ENCODE measurements at places on chromosomes 7 and 10.
A peak's percentile ranks its signal among the peaks of the same experiment; 100 is the strongest.

GRCh38 chr10:7409732-7410168, 1.1 kb downstream of the SFMBT2 start:
- DNase-seq, result peak; percentile 57

GRCh38 chr10:100725869-100726426, 19.4 kb upstream of the PAX2 start:
- DNase-seq, result no peak

DNA sequence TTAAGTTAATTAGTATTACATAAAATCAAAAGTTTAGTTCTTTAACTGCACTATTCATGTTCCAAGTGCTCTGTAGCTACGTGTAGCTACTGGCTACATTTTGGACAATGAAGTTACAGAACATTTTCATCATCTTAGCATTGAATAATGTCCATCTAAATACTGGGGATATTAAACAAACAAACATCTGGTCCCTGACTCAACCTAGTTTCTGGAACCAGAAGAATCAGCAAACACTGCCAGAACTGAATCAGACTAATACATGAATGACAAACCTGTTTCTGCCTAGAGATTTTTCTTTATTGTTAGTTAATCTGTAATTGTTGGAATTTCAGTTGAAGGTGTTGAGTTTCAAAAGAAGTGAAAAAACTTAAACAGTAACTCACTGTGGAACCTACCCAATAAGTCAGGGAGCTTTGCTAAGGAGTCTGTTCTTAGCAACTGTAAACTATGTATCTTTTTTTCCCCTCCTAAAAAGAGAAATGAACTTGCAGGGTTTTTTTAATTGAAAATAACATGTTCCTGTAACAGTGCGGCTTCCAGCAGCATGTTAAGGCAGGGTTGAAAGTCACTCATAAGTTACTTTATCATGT, 58.3 kb downstream of the CDK13 start:
- DNase-seq, result no peak

- no peak for DNase-seq
These were observed 26.9 kb downstream of the BAG3 start for GRCh38 chr10:119677904-119678755.

- no peak for DNase-seq
These were observed 105.9 kb downstream of the ANKRD7 start for GRCh38 chr7:118330388-118330787.

DNA sequence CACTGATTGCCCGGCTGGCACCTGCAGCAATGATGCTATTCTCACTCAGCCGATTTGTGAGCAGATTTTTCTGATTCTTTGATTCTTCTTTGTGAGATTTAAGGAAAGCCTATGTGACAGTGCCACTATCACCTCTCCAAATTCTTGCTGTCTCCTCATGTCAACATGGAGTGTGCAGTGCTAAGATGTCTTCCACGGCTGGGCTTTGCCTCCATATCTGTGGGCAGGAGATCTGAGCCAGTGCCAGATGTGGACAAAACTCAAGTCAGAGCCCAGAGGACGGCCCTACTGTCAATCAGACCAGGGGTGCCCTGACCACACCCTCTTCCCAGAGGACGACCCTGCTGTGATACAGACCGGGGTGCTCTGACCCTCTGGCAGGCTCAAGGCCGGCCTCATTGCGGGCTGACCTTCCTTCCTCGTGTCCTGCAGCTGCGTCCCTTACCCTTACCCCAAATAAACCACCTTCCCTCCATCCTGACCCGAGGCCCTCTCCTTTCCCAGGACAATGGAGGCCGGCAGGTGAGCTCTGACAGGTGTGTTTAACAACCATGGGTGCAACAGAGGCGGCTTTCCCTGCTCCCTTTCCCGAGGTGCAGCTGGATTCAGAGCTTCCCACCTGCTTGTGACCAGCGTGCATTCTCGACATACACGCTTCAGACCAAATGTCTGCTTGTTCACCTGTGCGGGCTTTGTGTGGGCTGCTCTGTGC, 221.4 kb downstream of the ADARB2 start:
- DNase-seq, result no peak

GRCh38 chr7:95209276-95209675, 115.1 kb downstream of the PON1 start:
- no peak for DNase-seq

DNA sequence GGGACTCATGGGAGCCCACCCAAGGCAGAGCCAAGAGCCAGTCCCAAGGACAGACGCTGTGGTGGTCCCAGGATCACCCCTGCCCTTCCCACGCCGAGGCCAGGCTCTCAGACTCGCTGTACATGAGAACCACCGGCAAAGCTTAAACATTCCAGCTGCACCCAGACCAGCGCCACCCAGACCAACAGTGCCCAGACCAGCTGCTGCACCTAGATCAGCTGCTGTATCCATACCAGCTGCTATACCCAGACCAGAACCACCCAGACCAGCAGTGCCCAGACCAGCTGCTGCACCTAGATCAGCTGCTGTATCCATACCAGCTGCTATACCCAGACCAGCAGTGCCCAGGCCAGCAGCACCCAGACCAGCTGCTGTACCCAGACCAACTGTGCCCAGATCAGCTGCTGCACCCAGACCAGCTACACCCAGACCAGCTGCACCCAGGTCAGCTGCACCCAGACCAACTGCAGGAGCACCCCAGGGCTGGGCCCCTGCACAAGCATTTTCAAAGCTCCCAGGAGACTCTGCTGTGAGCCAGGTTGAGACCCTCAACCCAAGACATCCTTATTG, 47.9 kb upstream of the CNPY1 start:
- DNase-seq, result no peak

- no peak for DNase-seq
These were observed 91.6 kb downstream of the HECW1 start for GRCh38 chr7:43204081-43204480.

DNA sequence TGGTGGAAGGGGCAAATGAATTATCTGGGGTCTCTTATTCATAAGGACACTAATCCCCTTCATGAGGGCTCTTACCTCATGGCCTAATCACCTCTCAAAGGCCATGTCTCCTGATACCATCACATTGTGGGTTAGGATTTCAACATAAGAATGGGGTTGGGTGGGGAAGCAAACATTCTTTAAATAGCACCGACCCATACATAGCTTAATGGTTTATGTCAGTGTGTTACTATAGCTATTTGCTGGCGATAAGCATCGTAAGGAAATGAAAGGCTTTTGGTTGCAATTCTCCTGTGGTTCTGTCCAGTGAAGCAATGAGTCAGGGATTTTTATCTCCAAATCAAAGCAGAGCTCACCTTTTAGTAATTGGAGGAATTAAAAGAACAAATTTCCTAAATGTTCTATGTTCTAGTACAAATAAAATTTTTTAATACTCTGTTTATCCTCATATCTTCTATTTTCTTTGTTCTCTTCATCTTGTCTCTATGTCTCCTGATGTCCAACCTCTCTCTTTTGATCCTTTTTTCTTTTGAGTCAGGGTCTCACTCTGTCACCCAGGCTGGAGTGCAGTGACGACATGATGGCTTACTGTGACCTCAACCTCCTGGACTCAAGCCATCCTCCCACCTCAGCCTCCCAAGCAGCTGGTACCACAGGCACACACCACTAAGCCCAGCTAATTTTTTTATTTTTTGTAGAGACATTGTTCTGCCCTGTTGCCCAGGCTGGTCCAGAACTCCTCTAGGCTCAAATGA, 57.0 kb upstream of the GLCCI1 start:
- no peak for DNase-seq

GRCh38 chr10:78365694-78366093, 332.0 kb downstream of the RPS24 start:
- DNase-seq, result no peak

DNA sequence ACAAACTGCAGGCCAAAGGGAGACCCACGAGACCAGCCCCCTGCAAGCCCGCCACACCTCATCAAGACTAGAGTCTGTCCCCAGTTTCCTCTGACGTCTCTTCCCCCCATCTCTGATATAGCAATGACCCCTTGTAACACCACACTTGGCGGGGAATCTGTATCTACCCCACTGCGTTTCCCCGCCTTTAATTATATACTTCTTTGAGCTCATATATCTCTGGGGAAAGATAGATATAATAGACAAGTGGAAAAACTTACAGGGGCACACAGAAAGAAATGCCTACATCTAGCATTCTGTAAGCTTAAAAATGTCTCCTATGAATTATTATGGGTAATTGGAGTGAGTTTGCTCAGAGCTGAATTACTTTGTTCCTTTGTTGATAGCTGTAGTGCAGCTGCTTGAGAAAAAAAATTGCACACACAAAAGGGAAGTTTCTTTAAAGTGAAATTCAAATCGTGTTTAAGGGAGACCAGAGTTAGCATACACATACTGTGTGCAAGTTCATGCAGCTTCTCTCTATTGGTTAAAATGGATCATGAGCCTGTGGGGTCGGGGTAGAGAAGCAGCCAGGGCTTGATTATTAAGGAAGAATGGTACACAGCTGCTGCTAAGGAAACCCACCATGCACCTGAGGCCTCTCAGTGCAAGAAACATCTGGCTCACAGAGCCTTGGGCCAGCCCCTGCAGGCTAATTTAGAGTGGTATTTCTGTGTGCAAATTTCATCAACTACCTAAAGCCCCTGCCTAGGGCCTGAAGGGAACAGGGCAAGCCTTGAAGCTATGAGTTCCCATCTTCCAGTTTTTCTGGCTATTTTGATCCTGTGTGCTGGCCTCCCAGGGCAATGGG, 32.5 kb downstream of the CDCA7L start:
- no peak for DNase-seq

DNA sequence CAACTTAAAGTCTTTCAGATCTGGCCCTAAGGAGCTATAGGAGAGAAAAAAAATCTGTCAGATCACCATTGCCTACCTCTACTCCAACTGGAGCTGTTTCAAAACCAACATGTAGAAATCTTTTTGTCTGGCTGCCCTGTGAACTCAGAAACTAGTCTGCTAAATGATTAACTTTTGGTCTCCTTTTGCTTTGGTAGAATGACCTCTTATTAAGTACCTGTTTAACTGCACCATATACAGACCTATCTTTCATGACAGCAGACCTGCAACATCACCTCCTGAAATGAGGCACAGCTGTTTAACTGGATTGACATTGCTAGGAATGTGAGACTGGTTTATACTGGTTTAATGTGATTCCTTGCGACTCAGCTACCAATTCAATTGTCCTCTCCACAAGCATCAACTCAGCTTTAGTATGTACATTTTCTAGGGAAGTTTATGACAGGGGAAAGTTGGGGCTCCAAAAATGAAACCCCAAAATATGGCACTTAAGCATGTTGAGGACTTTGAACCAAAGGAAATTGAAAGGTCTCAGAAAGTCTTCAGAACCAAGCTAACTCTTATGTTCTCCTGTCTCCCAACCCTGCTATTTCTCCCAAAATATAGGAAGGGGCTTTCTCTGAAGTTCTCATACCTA, 1.8 kb downstream of the CYP3A43 start:
- no peak for DNase-seq

DNA sequence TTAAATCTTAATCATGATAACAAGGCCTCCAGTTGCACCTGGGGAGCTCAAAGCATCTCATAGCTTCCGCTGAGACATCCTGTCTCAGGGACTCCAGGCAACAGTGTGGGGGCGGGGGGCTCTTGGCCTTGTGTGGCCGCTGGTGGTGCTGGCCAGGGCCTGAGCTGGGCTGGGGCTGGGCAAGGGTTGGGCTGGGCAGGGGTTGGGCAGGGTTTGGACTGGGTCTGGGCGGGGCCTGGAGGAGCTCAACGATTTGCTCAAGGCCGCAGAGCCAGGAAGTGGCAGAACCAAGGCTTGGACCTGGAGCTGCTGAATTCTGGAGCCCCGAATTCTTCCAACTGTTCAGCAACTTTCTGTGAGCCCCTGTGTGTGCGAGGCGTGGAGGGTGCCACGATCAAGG, 37.9 kb upstream of the PSMG3 start:
- no peak for DNase-seq

- no peak for DNase-seq
These were observed 29.9 kb downstream of the POLL start for GRCh38 chr10:101558204-101558603.

DNA sequence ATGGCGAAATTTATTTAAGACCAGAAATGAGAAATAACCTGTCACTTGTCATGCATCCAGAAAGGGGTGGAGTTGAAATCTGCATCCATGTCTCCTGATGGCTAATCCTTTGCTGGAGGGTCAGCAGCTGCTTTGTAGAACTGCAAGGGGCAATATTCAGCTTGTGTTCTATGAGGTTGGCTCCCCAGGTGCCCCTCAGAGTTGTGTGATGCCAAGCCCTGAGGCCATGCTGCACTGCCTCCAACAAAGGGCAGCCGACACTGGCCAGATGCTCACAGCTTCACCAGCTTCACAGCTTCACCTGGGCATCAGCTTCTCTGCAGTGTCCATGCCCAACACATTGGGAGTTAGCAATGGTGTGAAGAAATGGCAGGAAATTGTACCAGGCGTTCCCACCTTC, 64.0 kb upstream of the TMEM72 start:
- DNase-seq, result no peak

GRCh38 chr7:47047384-47047783, 534.5 kb downstream of the TNS3 start:
- DNase-seq, result no peak

GRCh38 chr10:79127151-79127961, 58.6 kb downstream of the ZMIZ1 start:
- DNase-seq, result no peak

Measured in activated CD8-positive, alpha-beta T cell treated with anti-CD3 and anti-CD28 coated beads for 36 hours (primary cell).